ENCODE measurements at places on chromosomes 11 and 22.

DNA sequence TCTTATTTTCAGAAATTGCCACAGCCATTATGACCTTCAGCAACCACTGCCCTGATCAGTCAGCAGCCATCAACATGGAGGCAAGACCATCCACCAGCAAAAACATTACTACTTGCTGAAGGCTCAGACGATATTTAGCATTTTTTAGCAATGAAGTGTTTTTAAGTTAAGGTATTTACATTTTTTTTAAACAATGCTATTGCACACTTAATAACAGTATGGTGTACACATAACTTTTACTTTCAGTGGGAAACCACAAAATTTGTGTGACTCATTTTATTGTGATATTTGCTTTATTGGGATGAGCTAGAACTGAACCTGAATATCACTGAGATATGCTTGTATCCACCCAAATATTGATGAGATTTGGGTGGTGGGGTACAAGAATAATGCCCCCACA, 110.9 kb downstream of the TSPAN18 start:
- peak; percentile 5 for DNase-seq

DNA sequence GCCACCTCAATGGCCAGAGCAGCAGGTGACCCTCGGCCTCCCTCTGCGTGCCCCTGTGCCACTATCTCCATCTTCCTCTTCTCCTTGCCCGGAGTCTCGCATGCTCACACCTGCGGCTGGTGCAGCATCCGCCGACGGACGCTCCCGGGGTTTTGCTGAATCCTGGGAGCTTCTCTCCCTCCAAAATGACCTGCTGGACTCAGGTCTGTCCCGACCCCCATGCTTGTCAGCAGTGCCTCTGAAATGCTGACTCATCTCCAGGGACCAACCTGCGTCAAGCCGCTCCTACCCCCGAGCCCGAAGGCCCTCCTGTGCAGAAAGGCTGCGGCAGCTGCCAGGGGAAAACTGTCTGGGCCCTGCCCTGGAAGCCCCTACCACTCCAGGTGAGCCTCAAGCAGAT, 58.4 kb downstream of the CELSR1 start:
- DNase-seq: no peak

GRCh38 chr22:47631571-47632102, 869.2 kb downstream of the TBC1D22A start:
- no peak for DNase-seq

DNA sequence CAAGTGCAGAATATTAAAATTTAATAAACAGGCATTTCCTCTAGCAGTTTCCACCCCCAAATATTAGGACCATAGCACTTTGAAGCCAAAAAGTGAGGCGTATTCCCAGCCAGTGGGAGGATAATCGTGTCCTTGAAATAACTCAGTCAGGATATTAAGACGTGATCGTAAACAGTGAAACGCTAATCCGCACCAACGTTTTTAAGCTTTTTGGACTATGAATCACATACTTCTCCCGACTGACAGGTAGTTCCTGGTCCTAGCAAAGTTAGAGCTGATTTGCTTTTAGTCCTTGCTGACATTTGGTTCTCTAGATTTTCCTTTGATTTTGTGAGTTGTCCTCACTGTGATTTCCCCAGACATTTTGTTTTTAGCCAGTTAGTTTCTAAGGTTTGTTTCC, 197.1 kb upstream of the ARHGAP20 start:
- DNase-seq: no peak

DNA sequence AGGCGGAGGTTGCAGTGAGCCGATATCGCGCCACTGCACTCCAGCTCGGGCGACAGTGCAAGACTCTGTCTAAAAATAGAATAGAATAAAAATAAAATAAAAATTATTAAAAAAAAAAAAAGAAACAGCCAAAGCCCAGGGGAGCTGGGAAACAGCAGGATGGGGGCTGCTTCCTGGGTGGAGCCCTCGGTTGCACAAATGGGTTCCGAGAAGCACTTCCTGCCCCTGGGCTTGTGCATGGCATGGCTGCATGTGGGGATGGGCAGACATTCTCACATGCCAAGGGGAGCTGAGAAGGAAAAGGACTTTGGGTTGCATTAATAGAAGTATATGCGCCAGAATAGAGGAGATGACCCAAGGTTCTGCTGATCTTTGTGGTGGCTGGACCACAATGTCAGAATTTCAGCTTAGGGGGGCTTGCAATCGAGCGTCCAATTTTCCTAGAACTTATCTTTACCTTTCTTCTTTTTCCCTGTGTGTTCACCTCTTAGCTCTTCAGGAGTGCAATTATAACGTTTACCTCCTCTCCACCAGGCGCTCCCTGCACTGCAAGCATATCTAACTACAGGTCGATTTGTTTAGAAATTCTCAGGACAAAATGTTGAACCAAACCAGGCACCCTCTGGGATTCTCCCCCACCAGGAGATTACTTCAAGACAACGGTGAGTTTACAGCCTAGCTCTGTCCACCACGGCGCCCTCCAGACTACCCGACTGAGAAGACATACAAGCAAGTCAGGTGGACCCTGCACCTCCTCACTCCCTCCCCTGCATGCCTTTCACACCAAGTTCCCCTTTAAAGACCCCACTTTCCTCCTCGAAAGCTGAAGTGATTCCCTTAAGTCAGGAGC, 53.2 kb downstream of the SHISAL1 start:
- no peak for DNase-seq

- DNase-seq: no peak
Measured at GRCh38 chr11:77036398-77036797, 2.2 kb downstream of the B3GNT6 start.

GRCh38 chr11:85572056-85572455, 55.1 kb downstream of the DLG2 start:
- no peak for DNase-seq

GRCh38 chr11:2739531-2740274, 39.9 kb upstream of the KCNQ1OT1 start:
- no peak for DNase-seq

DNA sequence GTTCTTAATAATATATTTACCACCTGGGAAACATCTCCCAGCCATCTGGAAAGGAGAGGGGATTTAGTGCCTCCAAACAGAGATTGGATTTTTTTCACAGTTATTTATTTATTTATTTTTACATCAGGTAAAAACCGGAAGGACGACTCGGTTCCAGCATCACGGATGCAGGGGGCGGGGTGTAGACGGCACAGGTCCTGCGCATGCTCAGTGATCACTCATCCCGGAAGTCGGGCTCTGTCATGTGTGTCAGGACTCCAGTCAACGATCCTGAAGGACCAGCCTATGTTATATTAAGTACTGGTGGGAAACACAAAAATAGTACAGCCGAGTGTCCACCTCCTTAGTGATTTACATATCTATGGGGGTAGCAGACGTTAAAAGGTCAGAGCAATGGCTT, 467.6 kb downstream of the NTM start:
- DNase-seq: no peak

DNA sequence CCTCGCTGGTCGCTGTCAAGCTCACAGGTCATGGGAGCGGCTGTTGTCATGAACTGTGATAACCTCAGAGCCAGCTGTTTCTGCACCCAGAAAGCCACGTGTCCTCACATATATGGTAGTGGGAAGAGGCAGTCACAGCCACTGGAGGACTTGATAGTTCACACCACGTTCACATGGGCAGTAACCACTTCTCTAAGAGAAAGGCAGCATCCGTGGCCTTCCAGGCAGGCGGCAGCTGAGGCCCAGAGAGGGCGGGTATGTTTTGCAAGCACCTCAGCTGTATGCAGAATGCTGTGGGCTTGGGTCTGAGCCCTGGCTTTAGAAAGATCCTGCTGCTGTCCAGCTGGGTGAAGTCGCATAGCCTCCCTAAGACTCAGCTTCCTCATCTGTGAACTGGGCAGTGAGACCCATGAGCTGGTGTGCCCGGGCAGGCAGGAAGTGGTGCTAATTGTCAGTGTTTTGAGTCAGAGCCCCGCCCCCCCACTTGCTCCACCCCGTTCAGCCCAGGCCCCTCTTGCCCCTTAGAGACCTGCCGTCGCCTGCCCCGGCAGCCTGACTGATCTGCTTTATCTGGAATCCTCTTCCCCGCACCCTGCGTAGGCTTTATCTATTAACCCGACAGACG, 13.3 kb downstream of the TTC38 start:
- no peak for DNase-seq

DNA sequence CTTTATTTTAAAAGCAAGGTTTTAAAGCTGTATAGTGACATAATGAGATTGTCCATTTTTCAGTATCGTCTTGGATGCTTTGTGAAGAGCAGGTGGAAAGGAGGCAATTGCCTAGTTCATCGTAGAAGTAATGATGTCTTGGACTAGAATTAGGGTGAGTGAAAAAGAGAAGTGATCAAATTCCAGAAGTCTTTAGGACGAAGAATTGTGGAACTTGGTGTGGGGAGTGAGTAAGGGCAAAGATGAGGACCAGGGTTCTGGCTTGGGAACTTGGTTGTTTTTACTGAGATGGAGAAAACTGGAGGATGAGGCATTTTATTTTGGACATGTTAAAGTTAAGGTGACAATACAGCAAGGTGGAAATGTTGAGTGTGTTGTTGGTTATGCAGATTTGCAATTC, 1.2 kb downstream of the ILK start:
- no peak for DNase-seq

DNA sequence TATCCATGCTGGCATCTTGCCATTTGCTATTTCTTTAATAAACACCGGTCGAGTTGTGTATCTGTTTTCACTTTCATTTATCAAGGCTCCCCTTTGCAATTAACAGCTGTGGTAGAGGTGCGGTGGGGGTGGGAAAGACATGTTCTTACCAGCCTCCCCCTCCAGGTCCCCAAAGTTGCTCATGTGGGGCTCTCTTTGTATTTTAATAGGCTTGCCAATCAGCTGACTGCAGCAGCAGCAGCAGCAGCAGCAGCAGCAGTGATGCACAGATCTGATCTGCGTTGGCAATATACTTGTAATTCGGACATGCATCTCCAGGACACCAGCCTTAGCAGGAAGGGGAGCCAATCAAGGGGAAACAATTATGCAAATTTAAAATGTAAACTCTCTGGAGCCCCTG, 40.3 kb upstream of the E2F8 start:
- no peak for DNase-seq

DNA sequence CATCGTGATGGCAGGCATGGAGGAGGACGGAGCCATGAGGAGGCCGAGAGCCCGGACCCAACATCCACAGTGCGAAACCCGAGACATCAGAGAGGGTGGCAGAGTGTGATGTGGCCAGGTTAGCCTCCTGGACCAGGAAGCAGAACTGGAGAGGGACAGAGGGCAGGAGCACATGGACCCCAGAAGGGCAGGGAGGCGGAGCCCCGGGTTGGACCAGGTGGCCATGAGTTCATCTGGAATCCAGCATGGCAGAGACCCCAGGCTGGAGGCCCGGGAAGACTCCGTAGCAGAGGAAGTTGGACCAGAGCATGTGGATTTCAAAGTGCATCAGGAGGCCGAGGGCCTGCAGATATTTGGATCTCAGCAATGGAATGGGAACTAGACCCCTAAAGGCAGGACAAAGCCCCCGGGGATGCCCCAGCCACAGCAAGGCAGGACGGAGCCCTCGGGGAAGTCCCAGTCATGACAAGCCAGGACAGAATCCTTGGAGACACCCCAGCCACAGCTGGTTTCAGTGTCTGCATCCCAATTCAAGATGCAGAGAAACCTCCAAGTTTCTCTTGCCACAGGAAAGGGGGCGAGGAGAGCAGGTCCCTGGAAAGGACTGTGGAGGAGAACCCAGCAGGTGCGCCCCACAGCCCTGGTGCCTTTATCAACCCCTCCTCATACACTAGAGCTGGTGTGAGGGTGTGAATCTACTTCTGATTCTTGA, 1393.4 kb downstream of the BRD1 start:
- no peak for DNase-seq

GRCh38 chr11:9069256-9069655, 22.1 kb downstream of the SCUBE2 start:
- DNase-seq: no peak

DNA sequence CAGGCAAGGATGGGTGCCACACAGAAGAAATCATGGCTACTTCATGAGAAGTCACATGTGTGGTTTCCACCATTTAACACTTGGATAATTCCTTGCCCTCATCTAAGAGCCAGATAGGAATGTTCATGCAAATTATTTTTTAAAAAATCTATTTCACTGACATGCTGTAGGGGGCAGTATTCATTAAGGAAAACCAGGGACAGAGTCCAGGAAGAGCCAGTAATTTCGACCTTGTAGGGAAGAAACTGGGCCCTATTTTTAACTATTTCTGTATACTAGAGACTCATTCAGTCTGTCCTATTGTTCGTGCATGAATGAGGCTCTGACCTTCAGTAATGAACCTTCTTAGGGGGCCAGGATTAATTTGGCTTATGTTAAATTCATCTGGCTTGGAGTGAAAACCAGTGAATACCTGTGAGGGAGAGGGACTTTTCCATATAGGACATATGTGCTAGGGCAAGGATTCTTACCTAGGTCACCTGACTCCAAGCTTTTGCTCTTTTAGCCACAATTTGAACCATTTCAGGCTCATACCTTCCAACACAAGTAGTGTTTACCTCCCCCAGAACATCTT, 192.7 kb downstream of the NAV2 start:
- DNase-seq: peak; percentile 68

GRCh38 chr11:66443602-66444001, 5.0 kb upstream of the MRPL11 start:
- peak; percentile 59 for DNase-seq

Measured in astrocyte of the spinal cord (primary cell).